ENCODE measurements at places on chromosomes 7 and 10. TPM values are rescaled to one million over a fixed set of nuclear protein-coding genes. Genes with fewer than 3 reads are reported as not detected.
A peak's percentile ranks its signal among the peaks of the same experiment; 100 is the strongest.

DNA sequence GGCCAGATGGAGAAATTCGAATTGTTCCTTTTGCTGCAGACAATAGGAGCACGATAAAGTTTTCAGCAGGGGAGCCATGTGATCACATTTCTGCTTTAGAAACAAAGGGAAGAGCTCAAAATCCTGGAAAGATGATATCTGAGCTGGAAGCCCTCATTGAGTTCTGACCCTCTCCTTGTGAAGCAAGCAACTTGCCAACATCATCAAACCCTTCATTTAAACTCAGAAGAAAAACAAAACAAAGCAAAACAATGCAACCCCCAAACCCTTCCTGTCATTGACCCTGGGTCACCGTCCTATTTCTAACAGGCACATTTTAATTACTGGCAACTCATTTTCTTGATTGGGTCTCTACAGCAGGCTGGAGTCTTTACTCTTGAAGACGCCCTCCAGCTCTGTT, 198.3 kb upstream of the ZNF32 start:
- no peaks in the 10 kb centered on the region for H3K36me3 ChIP-seq
- no peak overlapping the region for H3K4me3 ChIP-seq
- no peak for DNase-seq
- H3K27me3 ChIP-seq: no peaks in the 10 kb centered on the region

DNA sequence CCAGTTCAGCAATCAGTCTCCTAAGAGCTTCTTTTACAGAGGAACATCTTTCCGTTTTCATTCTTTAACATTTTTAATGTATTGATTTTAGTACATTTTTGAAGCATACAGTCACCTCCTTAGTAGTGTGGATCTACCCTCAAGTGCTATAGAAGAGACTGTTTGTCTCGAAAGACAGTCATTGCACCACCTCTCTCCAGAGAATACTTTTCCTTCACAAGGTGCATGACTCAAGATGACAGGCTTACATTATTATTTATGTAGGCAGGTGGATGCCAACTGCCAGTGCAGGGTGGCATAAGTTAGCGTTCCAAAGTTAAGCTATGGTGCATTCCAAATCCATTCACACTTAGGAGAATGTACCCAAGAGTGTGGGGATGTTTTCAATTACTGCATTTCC, 71.8 kb downstream of the ZEB1 start:
- no peaks in the 10 kb centered on the region for H3K27me3 ChIP-seq
- H3K4me3 ChIP-seq: no peak overlapping the region
- DNase-seq: no peak

ZNF722 gene
- total RNA-seq: not detected

- H3K27me3 ChIP-seq: no peaks in the 10 kb centered on the region
- peaks cover 75% of the 10 kb centered on the region for H3K36me3 ChIP-seq
- H3K4me1 ChIP-seq: peaks cover 2% of the 10 kb centered on the region
- no peak overlapping the region for H3K27ac ChIP-seq
- no peak overlapping the region for H3K4me3 ChIP-seq
These were observed 18.4 kb downstream of the FXYD4 start for GRCh38 chr10:43389867-43390266.

- no peak overlapping the region for H3K4me3 ChIP-seq
- H3K36me3 ChIP-seq: no peaks in the 10 kb centered on the region
- no peak for DNase-seq
- no peak overlapping the region for H3K27ac ChIP-seq
These were observed 909.6 kb downstream of the REEP3 start for GRCh38 chr10:64430690-64431323.

- H3K27ac ChIP-seq: no peak overlapping the region
- no peak overlapping the region for H3K4me3 ChIP-seq
- H3K36me3 ChIP-seq: peaks cover 20% of the 10 kb centered on the region
- no peaks in the 10 kb centered on the region for H3K4me1 ChIP-seq
- H3K27me3 ChIP-seq: peaks cover 10% of the 10 kb centered on the region
These were observed 30.5 kb downstream of the POLL start for GRCh38 chr10:101557541-101557940.

PLA2G12B gene
- total RNA-seq: not detected

RTKN2 gene
- total RNA-seq: 2.4 TPM

CC2D2B gene
- total RNA-seq: 0.58 TPM

- H3K27ac ChIP-seq: no peak overlapping the region
- no peaks in the 10 kb centered on the region for H3K36me3 ChIP-seq
- no peak overlapping the region for H3K4me3 ChIP-seq
These were observed 31.0 kb upstream of the ADRB1 start for GRCh38 chr10:114012650-114013049.

DNA sequence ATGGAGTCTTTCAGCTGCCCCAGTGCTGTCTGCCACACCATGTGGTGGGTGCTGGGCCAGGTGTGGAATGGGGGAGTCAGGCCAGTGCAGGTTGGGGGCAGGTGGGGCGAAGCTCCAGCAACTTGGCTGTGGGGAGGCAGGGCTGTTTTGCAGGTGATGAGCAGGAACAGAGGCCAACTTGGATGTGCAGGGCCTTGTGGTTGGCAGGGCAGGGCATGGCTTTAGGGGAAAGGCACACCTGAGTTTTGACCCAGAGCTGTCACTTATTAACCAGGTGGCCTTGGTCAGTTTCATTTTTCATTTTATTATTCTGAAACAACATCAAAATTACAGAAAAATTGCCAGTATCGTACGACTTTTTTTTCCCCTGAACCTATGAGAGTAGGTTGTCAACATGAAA, 1.1 kb upstream of the SFTPA2 start:
- no peak overlapping the region for H3K27ac ChIP-seq
- no peak overlapping the region for H3K4me3 ChIP-seq
- peaks cover 5% of the 10 kb centered on the region for H3K27me3 ChIP-seq

DEPP1 gene
- total RNA-seq: 36.0 TPM

LIPJ gene
- 0.13 TPM for total RNA-seq

DNA sequence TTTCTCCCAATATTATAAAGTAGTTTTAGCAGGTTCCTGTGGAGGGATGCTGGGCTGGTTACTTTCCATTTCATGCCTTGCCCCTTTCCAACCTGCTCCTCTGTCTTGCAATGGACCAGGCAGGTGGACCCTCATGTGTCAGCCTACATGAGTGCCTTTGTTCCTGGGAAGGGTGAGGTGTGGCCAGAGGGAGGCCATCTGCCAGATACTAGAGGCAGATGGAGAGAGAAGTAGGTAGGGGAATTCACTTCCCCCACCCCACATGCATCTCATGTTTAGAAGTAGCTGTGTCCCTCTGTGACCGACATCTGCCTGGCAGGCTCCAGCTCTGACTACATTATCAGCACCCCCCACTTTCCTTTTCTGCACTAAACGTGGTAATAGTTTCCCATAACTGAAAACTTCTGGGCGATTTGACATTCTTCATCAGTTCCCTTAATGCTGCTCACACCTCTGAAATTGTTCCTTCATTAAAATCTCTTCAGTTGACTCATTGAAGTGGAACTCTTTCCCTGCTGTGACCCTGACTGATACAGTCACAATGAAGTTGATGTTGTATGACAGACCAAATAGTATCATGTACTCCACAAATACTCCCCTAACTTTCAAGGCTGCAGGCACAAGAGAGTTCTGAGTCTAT, 396.3 kb upstream of the FZD8 start:
- H3K36me3 ChIP-seq: no peaks in the 10 kb centered on the region
- no peaks in the 10 kb centered on the region for H3K27me3 ChIP-seq
- no peak overlapping the region for H3K4me3 ChIP-seq
- DNase-seq: no peak
- no peak overlapping the region for H3K27ac ChIP-seq

- peak overlapping the region; percentile 62 for H3K27ac ChIP-seq
- H3K27me3 ChIP-seq: no peaks in the 10 kb centered on the region
- H3K4me3 ChIP-seq: no peak overlapping the region
- no peaks in the 10 kb centered on the region for H3K36me3 ChIP-seq
These were observed 217.1 kb downstream of the GFRA1 start for GRCh38 chr10:116055917-116056252.

DNA sequence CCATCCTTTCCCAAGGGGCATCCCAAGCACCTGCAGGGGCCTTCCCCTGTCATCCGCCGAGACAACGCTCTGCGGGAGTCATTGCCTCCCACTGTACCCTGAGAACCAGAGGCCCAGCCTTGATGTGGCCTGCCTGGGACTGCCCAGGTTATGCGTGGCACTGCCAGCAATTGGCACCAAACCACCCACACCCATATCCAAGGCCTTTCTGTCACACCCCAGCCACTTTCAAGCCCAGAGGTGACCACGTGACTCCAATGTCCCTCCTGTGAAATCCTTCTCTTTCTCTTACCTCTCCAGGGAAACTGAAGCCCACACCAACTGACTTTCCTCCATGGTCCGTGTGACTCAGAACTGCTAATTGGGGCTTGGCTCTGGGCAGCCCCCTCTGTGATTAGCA, 123.9 kb downstream of the C10orf105 start:
- no peak overlapping the region for H3K27ac ChIP-seq
- DNase-seq: no peak
- no peak overlapping the region for H3K4me3 ChIP-seq
- H3K4me1 ChIP-seq: peaks cover 25% of the 10 kb centered on the region
- H3K27me3 ChIP-seq: peaks cover 4% of the 10 kb centered on the region

- no peak for DNase-seq
- no peak overlapping the region for H3K27ac ChIP-seq
- no peak overlapping the region for H3K4me3 ChIP-seq
These were observed 14.6 kb upstream of the CYP3A5 start for GRCh38 chr7:99694201-99694911.

DBF4 gene
- total RNA-seq: 8.7 TPM

- no peaks in the 10 kb centered on the region for H3K27me3 ChIP-seq
- DNase-seq: no peak
- H3K27ac ChIP-seq: peak overlapping the region; percentile 90
These were observed 1.1 kb downstream of the ZSWIM8 start for GRCh38 chr10:73786512-73786885.

MIOS gene
- total RNA-seq: 32.6 TPM

GRCh38 chr10:73871295-73872189, 2.8 kb downstream of the CAMK2G start:
- no peak for DNase-seq
- H3K27ac ChIP-seq: no peak overlapping the region
- H3K4me3 ChIP-seq: no peak overlapping the region
- peaks cover 55% of the 10 kb centered on the region for H3K4me1 ChIP-seq
- peaks cover 46% of the 10 kb centered on the region for H3K36me3 ChIP-seq

AOAH gene
- 3.7 TPM for total RNA-seq

ELN gene
- total RNA-seq: 142 TPM

DNA sequence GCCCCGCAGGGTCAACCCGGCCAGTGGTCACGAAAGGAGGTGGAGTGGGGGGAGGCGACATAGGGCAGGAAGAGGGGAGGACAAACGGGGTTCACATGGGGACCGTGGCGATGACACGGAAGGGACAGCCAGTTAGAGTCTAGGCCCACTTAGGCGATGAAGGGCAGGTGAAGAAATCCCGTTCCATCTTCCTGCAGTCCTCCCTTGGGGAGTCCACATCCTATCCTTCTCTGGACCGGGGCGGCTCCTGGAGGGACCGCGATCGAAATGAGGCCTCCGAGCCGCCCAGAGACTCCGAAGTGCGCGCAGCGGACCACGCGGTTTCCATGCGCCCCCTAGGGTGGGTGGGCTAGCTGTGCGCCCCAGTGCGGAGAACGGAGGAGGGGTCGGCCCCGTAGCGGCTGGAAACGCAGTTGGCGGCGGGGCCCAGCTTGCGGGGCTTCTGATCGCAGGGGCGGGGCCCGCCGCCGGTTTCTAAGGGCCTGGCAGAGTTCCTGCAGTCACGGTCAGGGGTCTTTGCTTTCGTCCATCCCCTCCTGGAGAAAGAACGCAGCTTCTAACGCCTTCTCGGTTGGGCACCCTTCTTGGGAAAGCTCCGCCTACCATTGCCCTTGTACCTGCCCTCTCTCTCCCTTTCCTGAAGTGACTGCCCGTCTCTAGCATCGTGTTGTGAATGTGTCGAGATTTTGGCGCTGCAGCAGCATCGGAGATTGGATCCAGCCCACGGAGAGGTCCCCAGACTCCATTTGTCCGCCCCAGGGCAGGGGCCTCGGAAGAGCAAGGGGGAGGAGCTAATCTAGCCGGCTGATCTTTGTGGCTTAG, 17.9 kb upstream of the TMEM225B start:
- H3K4me3 ChIP-seq: peak overlapping the region; percentile 68
- H3K4me1 ChIP-seq: peaks cover 10% of the 10 kb centered on the region
- no peaks in the 10 kb centered on the region for H3K27me3 ChIP-seq
- no peak overlapping the region for H3K27ac ChIP-seq
- peak; percentile 69 for DNase-seq
- H3K36me3 ChIP-seq: peaks cover under 1% of the 10 kb centered on the region

PTPN20 gene
- 0.53 TPM for total RNA-seq

DNA sequence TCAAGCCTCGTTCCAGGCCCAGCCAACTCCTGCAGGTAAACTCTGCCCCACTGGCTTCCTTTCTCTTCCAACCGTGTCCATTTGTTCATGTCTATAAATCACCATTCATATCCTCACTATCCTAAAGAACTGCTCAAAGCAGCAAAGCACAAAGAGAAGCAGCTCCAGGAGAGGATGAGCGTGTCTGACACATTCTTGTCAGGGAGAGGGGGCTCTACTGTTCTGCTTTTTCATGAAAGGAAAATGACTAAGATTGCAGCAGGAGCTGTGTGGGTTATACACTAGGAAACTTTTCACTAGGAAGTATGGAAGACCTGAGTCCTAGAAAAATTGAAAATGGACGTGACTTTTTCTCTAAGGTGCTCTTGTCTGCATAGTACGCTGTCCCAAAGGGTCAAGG, 16.7 kb downstream of the AGFG2 start:
- no peaks in the 10 kb centered on the region for H3K4me1 ChIP-seq
- H3K36me3 ChIP-seq: peaks cover 34% of the 10 kb centered on the region
- H3K27ac ChIP-seq: no peak overlapping the region

ZNF727 gene
- total RNA-seq: 0.44 TPM

TFAM gene
- total RNA-seq: 37.5 TPM

DNA sequence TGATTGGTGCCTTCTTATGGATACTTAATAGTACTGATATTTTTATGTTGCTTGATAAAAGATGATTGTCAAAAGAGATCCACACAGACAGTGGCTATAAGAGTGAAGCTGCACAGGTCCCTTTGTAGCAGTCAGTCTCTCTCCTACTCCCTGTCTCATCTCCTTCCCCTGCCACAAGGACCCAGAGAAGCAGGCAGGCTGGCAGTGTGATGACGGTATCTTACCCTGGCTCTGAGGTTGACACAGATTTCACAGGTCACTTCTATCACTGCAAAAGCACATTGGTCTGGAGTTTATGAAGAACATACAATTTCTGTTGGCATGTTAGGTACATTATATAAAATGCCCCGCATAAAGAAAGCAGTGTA, 64.4 kb upstream of the AHR start:
- no peaks in the 10 kb centered on the region for H3K36me3 ChIP-seq
- no peaks in the 10 kb centered on the region for H3K4me1 ChIP-seq
- H3K4me3 ChIP-seq: no peak overlapping the region
- no peaks in the 10 kb centered on the region for H3K27me3 ChIP-seq
